Astrocyte (in vitro differentiated cells and primary cell): ENCODE measurements at places on chromosomes 16 and 17.

- H3K27ac ChIP-seq: no peak overlapping the region
- no peaks in the 10 kb centered on the region for H3K4me1 ChIP-seq
- H3K4me3 ChIP-seq: no peak overlapping the region
- DNase-seq: no peak
- H3K27me3 ChIP-seq: peaks cover 5% of the 10 kb centered on the region
- H3K36me3 ChIP-seq: no peaks in the 10 kb centered on the region
Observed at GRCh38 chr17:5898406-5898805, 171.8 kb upstream of the WSCD1 start.

GRCh38 chr16:75294773-75295459, 43.5 kb upstream of the BCAR1 start:
- H3K27me3 ChIP-seq: no peaks in the 10 kb centered on the region
- H3K27ac ChIP-seq: no peak overlapping the region
- no peak for DNase-seq
- no peaks in the 10 kb centered on the region for H3K4me1 ChIP-seq
- peaks cover 5% of the 10 kb centered on the region for H3K36me3 ChIP-seq

DNA sequence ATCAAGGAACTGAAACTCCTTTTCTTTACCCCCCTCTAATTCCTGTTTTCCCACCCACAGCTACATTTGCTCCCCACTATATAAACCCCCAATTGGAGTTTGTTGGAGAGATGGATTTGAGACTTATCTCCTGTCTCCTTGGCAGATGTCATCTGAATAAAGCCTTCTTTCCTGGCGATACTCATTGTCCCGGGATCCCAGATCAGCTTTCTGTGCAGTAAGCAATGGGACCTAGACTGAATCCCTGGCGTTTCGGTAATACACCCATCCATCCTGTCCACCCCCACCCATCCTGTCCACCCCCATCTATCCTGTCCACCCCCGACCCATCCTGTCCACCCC, 22.2 kb downstream of the QPRT start:
- H3K4me1 ChIP-seq: no peaks in the 10 kb centered on the region
- H3K36me3 ChIP-seq: no peaks in the 10 kb centered on the region
- H3K27me3 ChIP-seq: no peaks in the 10 kb centered on the region
- no peak overlapping the region for H3K4me3 ChIP-seq

DNA sequence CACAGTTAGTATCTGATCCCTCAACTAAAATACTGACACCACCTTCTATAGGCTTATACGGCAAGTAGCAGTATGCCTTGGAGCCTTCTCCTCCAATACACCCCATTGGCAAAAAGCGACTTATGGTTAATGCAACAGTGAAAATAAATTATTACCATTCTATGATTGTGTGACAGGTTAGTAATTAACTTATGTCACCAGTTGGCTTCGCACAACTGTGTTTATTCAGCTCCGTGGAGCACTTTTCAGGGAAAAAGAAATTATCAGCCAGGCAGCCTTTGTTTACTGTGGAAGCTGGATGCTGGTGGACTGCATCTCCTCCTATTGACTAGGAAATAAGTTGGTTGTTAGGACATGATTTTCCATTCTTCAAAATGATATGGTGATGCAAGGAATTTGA, 833.8 kb upstream of the RBFOX1 start:
- no peaks in the 10 kb centered on the region for H3K27me3 ChIP-seq
- no peak overlapping the region for H3K4me3 ChIP-seq
- H3K27ac ChIP-seq: no peak overlapping the region
- no peak for DNase-seq

GRCh38 chr17:16472539-16472938, 19.5 kb downstream of the LRRC75A start:
- no peaks in the 10 kb centered on the region for H3K36me3 ChIP-seq
- H3K4me1 ChIP-seq: peaks cover 7% of the 10 kb centered on the region
- DNase-seq: no peak
- H3K27ac ChIP-seq: no peak overlapping the region
- H3K4me3 ChIP-seq: no peak overlapping the region
